Ammon's horn (tissue), 1 donor: ENCODE measurements at places on chromosomes 16 and 17.

DNA sequence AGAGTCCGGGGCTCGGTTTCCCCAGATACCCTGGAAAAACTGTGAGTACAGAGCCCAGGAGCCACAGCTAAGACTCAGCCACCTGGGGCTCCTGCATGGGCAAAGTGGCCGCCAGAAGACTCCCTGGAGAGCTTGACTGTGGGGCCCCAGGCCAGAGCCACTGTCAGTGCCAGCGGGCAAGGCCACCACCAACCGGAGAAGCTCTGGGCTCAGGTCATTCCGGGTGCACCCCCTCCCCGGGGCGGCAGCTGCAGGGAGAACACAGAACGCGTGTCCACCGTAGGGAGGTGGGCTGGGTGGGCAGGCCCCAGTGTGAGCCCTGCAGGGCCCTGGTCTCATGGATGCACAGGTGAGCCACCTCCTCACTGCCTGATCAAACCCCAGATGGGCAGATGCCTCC, 22.3 kb upstream of the RBFOX3 start:
- DNase-seq, result no peak

DNA sequence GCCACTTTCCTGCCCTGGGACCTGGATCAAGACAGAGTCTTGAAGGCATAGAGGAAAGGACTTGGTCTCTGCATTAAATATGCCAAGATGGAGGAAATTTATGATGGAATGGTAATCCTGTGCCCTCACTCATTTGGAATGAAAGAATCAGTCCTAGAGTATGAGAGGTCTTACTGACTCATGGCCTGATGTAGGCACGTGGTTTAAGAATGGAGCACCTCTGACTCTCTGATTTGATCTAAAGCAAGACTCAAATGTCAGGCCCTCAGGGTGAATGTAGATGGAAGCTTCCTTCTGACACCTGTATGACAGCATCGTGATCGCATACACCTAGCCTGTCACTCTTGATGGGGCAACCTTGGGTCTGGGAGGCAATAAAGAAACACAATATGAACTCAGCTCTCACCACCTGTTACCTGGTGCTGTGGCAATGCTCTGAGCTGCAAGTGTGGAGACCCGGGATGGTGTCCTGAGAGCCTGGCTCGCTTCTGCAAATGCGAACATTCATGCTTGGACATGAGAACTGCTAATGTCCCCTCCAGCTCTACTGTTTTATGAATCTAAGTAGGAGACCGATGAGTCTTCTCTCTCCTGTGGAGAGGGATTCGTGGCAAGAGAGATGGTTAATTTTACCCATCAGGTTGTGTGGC, 229.9 kb downstream of the ABCC12 start:
- DNase-seq, result no peak

DNA sequence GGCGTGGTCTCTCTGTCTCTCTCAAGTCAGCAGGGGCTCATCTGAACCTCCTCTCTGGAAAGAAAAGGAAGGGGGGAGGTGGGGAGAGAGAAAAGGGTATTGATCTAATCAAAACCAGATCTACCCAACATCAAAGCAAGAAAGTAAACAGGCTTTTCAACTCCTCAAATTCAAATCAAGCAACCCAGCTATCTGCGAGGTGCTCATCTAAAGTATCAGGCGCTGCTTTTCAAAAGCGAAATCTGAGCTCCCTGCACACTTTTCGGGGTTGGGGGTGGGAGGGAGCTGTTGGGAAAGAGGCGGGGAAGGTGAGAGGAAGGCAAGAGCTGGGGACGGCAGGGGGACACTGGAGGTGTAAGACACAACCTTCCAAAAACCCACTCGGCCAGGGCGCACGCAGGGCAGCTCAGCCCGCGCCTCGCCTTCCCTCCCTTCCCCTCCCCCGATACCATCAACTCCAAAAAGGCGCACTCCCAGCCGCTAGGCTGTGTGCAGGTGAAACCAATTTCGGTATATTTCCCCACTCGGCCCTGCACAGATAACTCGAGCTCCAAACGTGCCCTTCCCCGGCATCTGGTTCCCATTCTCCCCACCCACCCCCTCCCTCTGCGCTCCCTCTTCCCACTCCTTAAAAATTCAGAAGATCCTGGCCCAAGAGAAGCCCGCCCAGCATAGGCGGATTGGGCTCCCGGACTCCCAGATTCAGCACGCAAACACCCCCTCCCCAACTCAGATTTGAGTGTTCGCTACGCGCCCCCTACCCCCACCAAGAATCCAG, 2.6 kb downstream of the AXIN2 start:
- DNase-seq, result no peak

GRCh38 chr17:19411631-19412030, 599 bp downstream of the RNF112 start:
- DNase-seq, result peak; percentile 50

- DNase-seq, result no peak
Observed at GRCh38 chr17:1126801-1127550, 52.8 kb downstream of the ABR start.

DNA sequence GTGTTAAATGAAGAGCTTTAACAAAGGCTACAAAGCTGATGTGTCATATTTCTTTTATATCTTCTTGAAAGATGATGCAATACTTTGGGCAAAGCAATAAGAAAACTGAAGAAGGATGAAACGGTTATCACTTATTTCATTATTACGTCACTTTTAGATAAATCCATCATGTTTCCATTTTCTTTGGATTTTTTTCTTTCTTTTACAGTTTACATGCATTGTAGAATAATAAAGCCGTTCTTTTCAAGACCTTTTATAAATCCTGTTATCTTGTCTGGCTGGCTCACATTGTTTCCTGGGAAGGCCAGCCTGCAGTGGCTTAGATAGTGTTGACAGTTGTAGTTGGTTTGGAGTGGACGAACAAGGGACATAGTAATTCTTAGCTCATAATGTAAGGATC, 28.9 kb downstream of the TANC2 start:
- DNase-seq, result no peak

DNA sequence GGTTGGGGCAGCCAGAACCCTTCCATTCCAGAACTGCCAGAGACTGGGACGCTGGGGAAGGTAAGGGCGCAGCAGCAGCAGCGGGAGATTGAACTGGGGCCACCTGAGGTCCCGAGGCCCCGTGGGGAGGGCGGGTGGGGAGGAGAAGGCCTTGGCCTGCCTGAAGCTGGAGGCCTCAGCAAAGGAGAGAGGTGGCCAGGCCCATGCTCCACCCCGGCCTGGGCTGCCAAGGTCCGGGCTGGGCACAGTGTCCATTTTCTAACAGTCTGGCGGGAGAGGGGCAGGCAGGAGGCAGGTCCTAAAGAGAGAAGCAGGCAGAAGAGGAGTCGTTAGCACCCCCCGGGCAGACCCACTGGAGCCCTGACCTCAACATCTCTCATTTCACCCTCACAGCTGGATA, 1.1 kb upstream of the GDPD3 start:
- no peak for DNase-seq

GRCh38 chr17:35447499-35447898, 1.1 kb downstream of the SLFN13 start:
- DNase-seq, result no peak

DNA sequence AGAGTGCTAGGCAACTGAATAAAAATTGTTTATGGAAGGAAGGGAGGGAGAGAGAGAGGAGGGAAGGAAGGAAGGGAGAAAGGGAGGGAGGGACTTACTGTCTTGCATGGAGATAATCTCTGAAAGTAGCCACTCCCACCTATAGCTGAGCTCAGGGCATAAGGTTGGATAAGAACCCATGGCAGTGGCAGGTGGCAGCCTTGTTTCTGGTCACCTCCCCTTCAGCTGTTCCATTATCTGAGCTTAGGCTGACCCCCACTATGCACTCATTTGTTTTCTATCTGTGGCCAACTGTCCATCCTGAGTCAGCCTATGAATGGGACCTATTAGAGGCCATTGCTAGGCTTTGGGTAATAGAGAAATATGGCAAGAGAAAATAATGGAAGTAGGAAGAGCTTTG, 25.3 kb upstream of the MTMR4 start:
- DNase-seq, result no peak

DNA sequence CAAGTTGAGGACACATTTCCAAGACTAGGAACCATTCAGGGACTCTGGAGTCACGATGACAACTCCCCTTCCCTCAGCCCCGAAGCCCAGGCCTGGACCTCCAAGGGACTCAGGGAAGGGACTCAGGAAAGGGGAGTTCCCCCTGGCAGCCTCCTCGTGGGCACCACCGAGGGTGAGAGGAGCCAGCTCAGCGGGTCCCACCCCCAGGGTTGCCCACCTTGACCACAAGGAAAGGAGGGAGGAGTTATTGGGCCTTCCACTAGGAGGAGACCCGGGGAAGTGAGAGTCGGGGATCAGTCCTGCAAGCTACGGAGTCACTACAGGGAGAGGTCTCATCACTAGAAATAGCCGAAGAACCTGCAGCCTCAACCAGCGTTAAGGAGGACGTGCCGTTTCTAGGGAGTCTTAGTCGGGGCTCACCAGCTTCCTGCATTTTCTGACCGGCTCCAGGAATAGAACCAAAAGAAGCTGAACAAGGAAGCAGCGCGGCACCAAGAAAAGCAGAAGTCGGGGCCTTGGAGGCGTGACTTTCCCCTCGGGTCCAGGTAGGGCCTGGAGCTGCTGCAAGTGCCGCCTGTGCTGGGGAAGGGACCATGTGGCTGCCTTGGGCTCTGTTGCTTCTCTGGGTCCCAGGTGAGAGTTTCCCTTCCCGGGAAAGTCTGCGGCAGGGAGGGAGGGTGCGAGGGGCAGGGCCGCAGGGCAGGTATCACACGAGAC, at the start of gene CD300A:
CD300A (plus strand) TSS at position 524 of the 717 bp plus-strand sequence; CDS start at position 594, 70 bp downstream.
- peak; percentile 58 for DNase-seq

- DNase-seq, result no peak
Observed at GRCh38 chr17:79001190-79002020, 8.2 kb downstream of the CANT1 start.

- no peak for DNase-seq
Observed at GRCh38 chr17:2051933-2052559, 2.9 kb upstream of the HIC1 start.

- no peak for DNase-seq
Observed at GRCh38 chr16:21128991-21129390, 21.7 kb downstream of the DNAH3 start.

DNA sequence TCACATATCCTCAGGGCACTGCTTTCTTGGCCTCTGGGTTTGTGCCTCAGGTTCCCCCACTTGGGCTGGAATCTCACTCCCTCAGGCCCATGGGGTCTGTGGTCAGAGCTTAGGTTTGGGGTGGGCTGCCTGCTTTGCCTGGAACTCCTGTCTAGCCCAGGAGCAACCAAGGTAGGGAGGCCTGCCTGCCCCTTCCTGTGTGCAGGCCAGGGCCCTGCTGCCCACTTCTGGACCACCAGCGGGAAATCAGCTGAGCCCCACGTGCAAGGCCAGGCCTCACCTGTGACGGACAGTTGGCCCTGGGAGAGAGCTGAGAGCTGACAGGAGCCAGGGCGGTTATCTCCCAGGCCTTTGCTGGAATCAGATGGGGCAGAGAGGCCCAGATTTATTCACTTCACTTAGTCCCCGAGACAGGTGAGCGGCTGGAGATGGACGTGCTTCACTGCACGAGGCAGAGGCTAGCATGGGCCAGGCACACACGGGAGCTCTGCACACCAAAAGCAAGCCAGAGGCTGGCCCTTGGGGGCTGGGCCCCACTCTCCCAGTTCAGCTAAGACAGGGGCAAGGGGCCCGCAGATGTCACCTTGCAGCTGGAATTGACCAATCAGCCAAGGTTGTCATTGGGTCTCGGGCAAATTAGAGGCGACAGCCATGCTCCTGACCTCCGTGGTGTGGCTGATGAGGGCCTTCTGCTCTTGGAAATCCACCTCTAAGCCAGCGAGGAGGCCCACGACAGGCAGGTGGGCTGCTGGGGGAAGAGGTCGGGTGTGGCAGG, 49.9 kb upstream of the DOC2B start:
- no peak for DNase-seq

DNA sequence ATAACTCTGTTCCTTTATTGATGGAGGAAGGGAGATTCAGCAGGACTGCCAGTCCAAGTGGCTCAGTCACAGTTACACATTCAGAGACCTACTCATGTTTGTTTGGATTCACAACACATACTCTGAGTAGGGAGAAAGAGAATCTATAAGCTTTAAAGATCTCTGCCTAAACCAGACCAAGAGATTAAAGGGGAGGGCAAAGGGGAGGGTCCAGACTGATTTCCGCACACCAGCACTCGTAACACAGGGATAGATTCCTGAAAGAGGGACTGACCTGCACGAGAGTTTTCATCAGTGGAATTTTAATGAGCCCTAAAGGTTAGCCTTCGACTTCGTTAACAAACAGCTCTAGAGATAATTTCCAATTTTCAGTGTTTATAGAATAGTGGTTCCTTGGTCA, 71.7 kb upstream of the PMFBP1 start:
- DNase-seq, result no peak

GRCh38 chr17:1783834-1784611, 22.2 kb downstream of the SERPINF1 start:
- peak; percentile 71 for DNase-seq

GRCh38 chr17:67467500-67468455, 90.7 kb downstream of the PITPNC1 start:
- no peak for DNase-seq

DNA sequence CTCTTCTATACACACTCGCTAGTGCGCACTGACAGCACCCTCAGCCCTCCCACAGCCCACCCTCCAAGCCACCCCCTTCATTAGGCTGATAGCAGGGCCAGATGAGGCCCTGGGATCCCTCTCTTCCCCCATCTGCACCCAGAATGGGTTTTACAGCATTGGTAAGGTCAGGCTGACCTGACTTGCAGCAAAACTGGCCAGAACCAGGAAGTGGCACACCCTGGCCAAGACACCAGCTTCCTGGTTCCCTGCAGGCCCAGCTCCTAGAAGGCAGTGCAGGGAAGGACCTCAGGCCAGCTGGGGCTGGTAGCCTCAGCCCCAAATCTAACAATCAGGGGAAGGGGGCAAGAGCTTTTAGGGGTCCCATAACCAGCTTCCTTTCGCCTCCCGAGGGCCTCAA, 50.0 kb upstream of the MRPS23 start:
- peak; percentile 64 for DNase-seq

DNA sequence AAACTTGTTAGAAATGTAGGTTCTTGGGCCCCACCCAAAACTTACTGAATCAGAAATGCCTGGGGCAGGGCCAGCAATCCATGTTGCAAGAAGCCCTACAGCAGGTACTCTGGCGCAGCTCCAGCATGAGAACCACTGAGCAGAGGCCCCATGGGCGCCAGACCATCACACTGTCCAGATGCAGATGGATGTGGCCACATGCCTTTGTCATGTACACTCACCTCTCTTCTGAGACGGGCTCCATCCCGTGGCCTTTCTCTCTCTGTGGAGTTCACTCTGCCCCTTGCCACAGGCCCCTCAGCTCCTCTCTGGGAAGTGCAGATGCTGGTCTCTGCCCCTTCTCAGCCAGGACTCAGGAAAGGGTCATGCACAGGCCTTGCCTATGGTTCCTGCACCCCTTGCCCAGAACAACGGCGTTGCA, 2.3 kb upstream of the CCNF start:
- no peak for DNase-seq

DNA sequence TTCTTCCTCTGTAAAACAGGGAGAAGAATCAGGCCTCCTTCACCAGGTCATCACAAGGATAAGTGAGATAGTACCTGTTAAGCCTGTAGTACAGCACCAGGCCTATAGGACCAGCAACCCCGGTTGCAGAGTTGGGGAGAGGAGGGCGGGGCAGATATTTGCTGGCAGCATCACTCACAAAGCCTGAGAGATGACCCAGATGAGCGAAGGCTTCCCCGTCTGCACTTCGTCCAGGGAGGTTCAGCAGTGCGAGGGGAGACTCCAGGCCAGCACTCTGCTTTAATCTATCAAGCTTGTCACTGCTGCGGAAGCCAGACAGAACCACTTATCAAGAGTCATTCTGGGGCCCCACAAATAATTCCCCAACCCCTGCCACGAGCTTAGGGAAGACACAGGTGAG, 15.8 kb upstream of the RBBP6 start:
- DNase-seq, result no peak

GRCh38 chr17:5422505-5422904, 2.5 kb downstream of the RPAIN start:
- no peak for DNase-seq
